ENCODE measurements at places on chromosomes 12 and 14. TPM values are rescaled to one million over a fixed set of nuclear protein-coding genes. Genes with fewer than 3 reads are reported as not detected.

Gene CISTR
- not detected for total RNA-seq

Gene CCDC175
- not detected for total RNA-seq

GRCh38 chr14:45254771-45255170 is 1.8 kb upstream of the MIS18BP1 start:
- no peak for DNase-seq

DNA sequence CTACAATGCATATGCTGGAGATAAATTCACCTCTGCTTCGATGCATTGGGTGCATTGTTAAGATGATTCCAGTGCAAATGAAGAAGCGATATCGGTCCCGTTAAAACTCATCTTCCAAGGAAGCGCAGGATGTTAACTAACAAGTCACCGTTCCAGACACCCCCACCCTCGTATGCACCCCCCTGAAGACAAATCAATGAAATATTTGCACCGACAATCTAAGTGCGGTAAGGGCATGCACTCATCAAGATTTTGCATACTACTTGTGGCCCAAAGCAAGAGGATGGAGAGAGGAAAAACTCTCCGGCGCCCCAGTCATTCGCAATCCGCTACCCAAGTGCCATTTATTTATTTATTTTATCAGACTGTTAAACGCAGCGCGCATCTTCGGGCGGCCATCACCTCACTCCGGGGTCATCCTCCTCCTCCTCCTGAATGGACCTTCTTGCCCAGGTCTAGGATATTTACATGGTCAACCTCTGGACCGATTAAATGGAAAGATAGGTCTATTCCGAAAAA is 1.2 kb downstream of the NOVA1 start:
- DNase-seq = no peak

DNA sequence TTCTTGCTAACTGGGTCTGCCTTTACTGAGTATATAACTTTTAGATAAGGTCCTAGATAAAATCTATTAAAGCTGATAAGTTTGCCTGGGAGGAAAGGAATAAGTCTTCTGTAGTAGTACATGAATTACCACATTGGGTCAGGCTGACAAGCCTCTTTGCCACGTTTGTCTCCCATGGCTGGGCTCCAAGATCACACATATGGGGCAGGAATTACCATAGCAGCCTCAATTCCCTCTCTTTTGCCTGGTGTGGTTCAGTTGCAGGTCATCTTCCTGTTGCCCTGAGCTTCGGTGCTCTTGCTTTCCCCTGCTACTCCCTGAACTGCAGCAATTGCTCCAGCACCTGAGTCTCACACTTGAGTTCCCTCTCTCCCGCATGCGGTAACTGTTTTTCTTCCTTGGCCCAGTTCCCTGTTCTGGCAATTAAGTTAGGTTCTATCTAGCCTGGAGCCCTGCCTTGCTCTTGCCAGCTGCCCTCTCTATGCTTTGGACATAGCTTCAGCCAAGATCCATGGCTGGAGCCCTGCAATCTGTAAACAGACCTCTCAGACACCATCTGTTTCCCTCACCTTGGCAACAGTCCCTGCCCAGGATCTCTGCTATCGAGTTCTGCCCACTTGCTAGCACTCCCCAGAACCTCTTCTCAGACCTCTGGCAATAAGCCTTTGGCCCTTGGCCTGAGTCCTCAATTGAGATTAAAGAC is 5.8 kb upstream of the GLT8D2 start:
- no peak for DNase-seq

- no peak for DNase-seq
Measured at GRCh38 chr14:105167303-105168092, 1.1 kb downstream of the JAG2 start.

Gene CACNA1C
- total RNA-seq = not detected

DNA sequence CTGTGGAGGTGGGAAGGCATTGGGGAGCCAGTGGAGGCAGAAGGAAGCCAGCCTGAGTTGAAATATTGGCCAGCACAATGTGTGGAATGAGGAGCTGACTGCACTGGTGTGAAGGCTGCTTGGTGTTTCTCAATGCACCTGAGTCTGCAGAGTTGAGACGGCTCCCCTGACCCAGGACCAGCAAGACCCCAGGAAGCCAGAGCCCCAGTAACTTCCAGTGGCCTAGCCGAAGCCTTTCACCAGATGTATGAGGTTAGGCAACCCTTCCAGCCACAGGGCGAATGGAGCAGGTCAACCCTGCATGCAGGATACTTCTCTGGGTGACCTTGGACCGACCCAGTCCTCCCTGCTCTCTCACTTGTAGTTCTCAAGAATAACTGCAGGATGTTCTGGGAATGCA is 12.9 kb upstream of the KRT73 start:
- no peak for DNase-seq

Measured in epithelial cell of proximal tubule (primary cell).